Activated CD8-positive, alpha-beta memory T cell treated with anti-CD3 and anti-CD28 coated beads for 1 hour (primary cell): ENCODE measurements at places on chromosomes 2 and 18.

DNA sequence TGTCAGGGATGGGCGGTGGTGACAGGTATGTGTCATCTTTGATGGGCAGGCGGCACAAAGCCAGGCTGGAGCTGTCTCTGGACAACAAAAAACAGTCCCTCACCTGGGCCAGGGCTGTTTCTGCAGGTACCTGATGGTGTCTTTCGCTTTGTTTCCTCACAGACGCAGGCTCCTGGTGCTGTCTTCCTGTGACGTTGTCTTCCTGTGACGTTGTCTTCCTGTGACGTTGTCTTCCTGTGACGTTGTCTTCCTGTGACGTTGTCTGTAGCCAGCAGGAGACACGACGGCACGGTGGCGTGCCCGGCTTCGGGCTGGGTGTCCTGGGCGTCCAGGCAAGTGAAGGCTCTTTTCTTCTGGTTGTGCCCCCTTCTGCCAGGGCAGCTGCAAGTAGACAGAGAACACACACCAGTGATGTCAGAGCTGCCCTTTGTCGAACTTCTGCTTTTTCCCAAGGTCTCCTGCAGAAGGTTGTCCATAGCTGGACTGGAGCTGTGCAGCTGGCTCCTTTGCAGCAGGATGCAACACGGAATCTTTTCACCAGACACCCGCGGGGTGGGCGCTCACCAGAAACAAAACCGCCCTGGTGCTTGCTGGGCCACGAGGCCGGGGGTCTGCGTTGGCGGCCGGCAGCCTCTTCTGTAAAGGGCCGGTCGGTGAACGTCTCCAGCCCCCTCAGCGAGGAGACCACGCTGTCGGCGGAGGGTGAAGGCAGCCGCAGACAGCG, 21.1 kb downstream of the GPR35 start:
- DNase-seq, result no peak

- DNase-seq, result no peak
Observed at GRCh38 chr2:217208867-217209266, 349.0 kb upstream of the TNP1 start.

DNA sequence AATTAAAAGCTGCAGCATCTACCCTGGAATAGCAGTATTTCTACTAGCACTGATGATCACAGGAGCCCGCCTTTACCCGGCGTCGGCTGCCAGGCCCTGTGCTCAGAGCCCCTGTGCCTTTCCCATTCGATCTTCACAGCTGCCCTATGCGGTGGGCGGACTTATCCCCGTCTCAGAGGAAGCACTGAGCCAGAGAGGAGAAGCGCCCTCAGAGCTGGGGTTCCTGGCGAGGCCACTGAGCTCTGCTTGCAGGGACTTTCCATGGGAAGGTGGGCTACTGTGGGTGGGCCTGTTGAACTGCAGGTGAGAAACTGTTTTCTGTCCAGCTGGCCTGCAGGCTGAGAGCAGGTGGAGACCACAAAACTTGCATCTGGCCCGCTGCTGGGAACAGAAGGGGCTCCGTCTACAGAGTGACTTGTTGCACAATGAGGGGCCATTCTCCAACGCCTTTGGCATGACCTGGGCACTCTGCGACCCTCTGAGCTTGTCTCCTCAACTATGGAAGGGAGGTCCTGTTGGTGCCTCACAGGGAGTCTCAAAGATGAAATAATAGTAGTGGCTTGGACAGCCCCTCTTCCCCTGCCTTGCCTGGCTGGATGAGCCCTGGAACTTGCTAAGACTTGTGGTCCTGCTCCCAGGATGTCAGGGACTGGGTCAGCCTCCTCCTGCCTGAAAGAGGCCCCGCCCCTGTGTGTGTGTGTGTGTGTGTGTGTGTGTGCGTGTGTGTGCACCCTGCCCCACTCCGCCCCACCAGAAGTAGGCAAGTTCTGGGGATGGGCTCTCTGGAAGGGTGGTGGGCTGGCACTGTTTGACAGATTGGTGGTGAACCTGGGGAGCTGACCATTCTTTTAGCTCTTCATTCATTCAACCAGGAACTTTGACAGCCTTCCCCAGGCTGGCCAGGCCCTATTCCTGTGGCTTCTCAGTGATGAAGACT, 32.7 kb downstream of the GLI2 start:
- no peak for DNase-seq

- no peak for DNase-seq
Observed at GRCh38 chr2:85903849-85904248, 15.1 kb upstream of the ST3GAL5 start.

- DNase-seq, result no peak
Observed at GRCh38 chr2:73685764-73686438, 43.7 kb upstream of the NAT8 start.

GRCh38 chr18:4068552-4069158, 386.5 kb downstream of the DLGAP1 start:
- no peak for DNase-seq

DNA sequence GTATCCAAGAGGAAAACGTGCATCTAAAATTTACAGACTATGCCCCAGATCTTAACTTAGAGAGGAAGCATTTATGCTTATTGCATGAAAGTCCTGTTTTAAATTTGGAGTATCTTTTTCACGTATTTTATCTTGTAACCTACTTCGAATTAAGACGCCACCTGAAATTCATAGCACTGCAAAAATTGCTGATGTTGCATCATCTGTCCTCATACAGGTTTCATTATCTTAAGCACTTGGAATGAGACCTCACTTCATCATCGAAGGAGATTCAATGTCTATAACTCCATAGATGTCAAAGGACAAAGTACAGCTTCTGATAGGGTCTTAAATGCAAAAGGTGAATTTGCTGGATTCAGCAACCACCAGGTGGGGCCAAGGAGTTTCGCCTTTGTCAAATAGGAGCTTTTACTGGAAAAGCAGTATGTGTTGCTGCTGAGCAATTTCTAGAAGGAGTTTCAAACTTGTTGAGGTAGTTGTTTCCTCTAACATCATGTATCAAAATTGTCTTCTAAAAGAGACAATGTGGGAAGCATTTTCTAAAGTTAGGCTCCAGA, 106.4 kb upstream of the CCDC85A start:
- no peak for DNase-seq

GRCh38 chr18:80037300-80037699, 3.1 kb downstream of the RBFA start:
- no peak for DNase-seq

DNA sequence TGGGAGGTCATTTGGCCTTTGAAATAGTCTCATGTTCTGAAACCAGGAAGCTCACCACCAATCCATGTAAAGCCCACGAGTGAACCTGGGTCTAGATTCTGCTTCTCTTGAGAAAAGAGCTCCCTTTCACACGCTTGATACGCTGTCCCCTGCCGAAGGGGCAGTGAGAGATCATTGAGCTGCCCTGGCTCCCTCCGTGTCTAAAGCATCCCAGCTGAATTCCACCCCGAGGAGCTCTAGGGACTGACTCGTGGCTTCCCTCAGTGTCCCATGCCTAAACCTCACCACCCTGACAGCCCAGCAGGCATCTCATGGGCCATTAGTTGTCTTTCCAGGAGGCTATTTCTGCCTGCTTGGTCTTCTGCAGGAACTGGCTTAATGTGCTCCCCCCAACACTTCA, 68.6 kb downstream of the COL6A3 start:
- DNase-seq, result no peak

GRCh38 chr2:10009811-10010781, 33.3 kb upstream of the KLF11 start:
- DNase-seq, result no peak

- no peak for DNase-seq
Observed at GRCh38 chr18:50679056-50679455, 119.2 kb downstream of the MAPK4 start.

DNA sequence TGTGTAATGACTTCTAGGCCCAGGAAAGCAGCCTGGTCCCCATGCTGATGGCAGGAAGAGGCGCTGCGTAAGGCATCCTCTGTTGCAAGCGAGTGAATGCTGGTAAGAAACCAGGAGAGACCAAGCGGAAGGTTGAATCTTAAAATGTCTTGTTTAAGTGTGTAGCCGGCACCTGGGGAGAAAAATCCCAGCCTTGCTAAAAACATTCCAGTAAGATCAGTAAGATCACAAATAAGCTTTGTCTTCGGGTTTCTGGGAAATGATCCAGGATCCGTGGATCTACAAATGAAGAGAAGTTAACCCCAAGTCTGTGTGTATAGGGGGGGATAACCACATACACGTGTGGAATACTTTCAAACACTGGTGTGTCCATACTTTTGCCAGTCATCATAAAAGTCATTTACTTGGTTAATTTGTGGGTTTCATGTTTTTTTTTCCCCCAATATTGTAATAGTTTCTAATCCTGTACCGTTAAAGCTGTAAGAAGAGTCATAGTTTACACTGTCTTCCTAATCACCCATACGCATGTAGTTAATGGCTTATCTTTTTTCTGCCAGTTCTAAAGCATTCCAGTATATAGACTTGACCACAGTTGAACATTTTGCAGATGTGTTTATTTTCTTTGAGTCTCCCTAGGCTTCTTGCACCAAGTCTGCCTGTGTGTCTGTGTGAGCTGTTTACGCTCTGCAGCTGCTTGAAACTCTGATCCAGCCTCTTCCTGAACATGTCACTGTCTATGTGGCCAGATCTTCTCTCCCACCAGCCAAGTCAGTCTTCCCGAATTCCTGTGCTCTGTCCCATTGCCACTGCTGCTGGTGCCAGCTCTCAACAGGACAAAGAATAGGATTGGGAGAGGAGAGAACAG, 135.9 kb upstream of the ARL4C start:
- DNase-seq, result no peak

GRCh38 chr18:6837904-6838303, 108.4 kb downstream of the ARHGAP28 start:
- no peak for DNase-seq

DNA sequence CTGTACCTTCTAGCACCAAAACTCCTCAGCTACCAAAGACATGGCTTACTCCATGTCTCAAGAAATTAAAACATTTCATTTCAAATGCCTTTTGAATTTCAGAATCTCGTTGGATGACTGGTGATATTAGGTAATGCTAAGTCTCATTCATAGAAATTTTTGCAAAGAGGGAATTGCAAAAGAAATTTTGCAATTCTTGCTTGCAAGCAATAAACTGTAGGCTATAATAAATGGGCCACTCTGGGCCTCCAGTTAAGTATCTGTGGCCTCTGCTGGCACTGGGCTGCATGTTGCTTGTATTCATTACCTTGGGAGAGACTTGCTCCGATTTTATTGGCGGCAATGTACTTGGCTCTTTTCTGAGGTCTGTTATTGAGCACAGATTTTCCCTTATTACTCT, 2.8 kb upstream of the LCLAT1 start:
- no peak for DNase-seq

GRCh38 chr18:73318739-73319479, 451.1 kb upstream of the NETO1 start:
- no peak for DNase-seq

- no peak for DNase-seq
Observed at GRCh38 chr2:189146553-189146952, 33.0 kb downstream of the COL5A2 start.

DNA sequence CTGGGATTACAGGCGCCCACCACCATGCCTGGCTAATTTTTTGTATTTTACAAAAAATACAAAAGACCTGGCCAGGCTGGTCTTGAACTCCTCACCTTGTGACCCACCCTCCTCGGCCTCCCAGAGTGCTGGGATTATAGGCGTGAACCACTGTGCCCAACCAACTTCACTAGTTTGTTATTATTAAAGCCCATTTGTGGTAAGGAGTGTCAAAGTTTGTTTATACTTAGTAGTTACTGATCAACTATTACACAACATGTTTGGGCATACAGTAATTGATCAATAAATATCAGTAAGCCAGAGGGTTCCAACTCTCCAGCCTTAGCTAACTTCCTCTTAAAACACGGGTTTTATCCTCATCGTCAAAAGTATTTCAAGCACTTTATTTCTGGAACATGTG, 67.5 kb upstream of the ZNG1B start:
- DNase-seq, result no peak

GRCh38 chr2:96225016-96225533, 16.4 kb upstream of the STARD7 start:
- DNase-seq, result no peak

- DNase-seq, result no peak
Observed at GRCh38 chr2:234403751-234404150, 93.1 kb downstream of the ARL4C start.

DNA sequence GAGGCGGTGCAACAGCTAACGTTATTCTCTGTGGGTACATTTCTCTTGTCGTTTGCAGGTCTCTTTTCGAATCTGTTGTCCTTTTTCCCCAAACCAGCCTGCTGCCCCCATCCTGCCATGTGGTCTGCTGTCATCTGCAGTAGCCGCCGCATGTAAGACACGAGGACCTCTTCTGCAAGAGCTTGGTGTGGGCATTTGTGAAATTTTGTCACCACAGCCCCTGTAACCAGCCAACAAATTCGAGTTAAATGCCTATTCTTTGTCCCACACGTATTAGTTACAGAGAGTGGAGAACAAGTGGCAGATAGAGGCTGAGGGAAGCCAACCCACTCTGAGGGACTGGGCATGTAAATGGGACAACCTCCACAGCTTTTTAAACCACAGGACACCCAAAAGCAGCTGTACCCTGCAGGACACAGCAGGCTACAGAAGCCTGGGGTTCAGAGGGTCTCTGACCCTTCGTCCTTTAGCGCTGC, 35.0 kb downstream of the ITGA6 start:
- no peak for DNase-seq

DNA sequence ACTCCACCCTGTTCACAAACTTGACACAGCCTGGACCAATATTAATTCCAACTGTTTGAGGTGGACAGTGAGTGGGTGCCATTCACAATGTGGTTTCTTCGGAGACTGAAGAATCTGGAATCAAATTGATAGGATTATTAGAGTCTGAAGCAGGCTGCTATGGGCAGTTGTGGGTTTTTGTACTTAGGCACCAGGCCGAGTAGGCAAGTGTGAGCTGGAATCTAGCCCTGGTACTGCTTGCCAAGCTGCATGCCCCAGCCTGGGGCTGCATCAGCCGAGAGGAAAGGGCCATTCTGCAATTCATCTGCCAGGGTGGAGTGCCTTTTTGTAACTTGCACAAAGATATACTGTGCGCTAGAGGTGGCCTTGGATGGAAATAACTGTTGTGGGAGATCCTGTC, 654.7 kb upstream of the FANCL start:
- no peak for DNase-seq

GRCh38 chr2:172329416-172329773, 98.0 kb upstream of the ITGA6 start:
- no peak for DNase-seq

- DNase-seq, result no peak
Observed at GRCh38 chr2:171432969-171433762, 624 bp downstream of the METTL8 start.

GRCh38 chr2:54657664-54658083, 65.8 kb upstream of the EML6 start:
- no peak for DNase-seq

DNA sequence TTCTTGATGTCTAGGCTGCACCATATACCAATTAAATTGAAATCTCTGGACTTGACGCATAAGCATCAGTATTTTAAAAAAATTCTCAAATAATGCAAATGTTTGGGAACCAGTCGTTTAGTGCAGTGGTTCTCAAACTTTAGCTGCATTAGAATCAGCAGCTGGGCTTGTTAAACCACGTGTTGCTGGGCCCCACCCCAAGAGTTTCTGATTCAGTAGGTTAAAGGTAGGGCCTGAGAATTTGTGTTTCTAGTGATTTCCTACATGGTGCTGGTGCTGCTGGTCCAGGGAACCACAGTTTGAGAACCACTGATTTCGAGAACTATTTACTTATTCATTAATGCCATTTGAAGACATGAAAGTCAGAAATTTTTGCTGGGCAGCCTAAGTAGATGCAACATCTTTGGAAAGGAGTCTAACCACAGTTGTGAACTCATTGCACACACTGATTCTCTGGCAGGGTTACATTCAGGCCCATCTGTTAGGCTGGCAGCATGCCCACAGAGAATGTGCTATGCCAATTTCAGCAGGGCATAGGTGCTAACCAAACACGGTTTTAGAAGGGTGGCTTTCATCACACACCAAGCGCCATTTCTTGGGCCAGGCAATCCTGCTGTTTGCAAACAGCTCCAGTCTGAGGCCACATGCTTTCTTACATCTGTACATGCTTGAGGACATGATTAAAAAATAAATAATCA, 26.4 kb upstream of the ATP5MC3 start:
- DNase-seq, result no peak
